Stimulated activated CD4-positive, alpha-beta T cell treated with anti-CD3 and anti-CD28 coated beads, Interleukin-1b, Interleukin-23, amount 100 ng/mL, for 4 hours (primary cell): ENCODE measurements at places on chromosomes 13 and 19.

DNA sequence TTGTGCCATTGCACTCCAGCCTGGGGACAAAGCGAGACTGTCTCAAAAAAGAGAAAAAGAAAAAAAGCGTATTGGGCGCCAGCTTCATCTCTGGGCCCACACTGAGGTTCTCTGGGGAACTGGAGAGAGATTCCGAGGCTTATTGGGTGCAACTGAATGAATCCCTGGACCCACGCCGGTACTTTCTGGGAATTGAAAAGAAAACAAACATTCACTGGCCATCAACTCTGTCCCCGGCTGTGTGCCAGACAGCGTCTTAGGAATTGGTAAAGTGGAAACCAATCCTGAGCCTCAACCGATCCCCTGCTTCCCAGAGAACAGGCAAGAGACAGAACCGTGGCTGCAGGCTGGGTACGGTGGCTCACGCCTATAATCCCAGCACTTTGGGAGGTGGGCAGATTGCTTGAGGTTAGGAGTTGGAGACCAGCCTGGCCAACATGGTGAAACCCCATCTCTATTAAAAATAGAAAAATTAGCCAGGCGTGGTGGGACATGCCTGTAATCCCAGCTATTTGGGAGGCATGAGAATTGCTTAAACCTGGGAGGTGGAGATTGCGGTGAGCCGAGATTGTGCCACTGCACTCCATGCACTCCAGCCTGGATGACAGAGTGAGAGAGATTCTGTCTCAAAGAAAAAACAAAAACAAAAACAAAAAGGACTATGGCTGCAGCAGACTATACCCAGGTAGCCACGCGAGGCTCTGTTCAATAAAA, 8.6 kb downstream of the ANO8 start:
- no peak for DNase-seq

DNA sequence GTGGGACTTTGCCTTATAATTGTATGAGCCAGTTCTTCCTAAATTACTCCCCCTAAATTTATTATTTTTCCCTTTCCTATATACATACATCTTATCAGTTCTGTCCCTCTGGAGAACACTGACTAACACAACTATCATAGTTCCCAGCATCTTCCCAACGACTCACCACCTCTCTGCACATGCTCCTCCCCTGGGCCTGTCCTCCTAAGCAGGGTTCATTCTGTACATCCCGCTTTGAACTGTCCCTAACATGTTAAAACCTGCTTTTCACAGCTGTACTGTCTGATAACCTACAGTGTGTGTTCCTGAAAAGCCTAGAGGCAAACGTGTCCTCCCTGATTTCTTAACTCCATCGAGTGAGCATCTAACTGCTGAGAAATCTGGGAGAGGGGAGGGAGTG, 141.7 kb downstream of the EFNB2 start:
- no peak for DNase-seq

DNA sequence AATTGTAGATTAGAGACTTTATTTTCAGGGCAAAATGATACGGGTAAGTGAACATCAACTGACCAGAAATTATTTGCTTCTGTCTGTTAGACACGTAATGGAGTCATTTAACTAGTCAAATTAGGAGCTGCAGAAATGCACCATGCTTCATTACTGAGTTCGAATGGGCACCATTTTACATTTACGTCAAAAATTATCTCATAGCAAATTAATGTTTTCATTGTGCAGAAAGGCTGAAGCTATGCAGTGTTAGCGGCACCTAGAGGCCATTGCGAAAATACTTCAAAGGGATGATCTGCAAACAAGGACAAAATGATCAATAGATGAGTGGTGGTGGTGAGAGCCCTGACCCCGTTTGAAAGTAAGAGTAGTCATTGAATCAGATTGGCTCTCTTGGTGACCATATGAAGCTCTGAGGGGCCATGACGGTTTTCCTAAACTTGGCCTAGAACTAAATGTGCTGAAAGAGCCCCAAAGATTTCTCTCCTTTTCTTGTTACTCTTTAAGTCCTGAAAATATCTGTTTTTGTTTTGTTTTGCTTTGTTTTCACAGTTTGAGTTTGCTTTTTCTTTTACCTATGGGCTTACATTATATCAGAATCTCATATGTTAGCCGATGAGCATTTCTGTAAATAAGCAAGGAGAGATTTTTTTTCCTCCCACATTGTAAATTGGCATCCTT, 277.9 kb downstream of the ZNF536 start:
- DNase-seq, result no peak

- peak; percentile 44 for DNase-seq
These were observed at the start of gene ZNF580 for GRCh38 chr19:55640577-55641425. ZNF580 (plus strand) TSS chr19:55641002; CDS start chr19:55642509, 1,507 bp downstream.

- no peak for DNase-seq
These were observed 24.9 kb upstream of the NDFIP2 start for GRCh38 chr13:79456051-79456450.
